ENCODE measurements at places on chromosomes 1 and 21.

- no peak for DNase-seq
Measured at GRCh38 chr1:47511825-47512224, 74.0 kb downstream of the FOXD2 start.

GRCh38 chr1:22333516-22334121, 118.0 kb upstream of the ZBTB40 start:
- DNase-seq, result no peak

GRCh38 chr1:186577216-186577615, 103.0 kb downstream of the PTGS2 start:
- no peak for DNase-seq

DNA sequence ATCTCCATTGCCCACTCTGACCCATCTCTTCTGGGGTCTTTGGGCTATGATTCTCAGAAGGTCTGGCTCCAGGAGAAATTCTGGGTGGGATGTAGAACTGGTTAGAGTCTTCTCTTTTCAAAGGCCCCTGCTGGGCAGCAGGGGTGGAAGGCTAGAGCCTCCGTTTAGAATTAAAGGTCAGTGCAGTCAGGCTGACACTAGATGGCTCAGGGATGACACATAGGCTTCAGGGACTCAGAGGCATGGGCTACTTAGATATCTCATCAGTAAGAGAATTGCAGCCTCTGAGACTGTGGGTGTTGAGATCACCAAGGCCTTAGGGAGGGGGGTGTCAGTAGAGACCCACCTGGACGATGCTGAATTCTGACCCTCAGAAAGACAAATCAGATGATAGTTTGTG, 12.6 kb upstream of the PPM1J start:
- no peak for DNase-seq

DNA sequence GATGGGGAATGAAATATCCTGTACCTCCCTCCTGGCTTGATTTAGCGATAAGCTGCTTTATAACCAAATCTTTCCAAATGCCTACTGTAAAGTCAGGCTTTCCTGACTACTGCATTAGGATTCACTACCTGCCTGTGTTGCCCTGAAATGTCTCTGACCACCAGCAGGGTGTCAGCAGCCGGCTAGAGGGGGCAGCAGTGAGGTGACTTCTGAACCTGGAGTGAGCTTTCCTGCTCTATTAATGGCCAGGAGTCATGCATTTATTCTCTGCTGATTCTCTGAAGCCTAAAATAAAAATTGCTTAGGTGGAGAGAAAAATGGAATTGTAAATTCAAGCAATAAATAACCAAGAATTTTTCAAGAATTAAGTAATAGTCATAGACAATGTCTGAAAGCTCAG, 2.5 kb downstream of the BACE2 start:
- no peak for DNase-seq

DNA sequence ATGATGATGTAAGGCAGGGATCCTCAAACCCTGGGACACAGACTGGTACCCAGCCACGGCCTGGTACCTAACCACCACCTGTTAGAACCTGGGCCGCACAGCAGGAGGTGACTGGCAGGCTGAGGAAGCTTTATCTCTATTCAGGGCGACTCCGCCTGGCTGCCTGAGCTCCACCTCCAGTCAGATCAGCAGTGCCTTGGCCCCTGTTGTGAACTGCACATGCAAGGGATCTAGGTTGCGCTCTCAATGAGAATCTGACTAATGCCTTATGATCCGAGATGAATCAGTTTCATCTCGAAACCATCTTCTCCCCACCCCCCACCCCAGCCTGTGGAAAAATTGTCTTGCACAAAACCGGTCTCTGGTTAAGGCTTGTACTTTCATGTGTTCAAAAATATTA, 4.2 kb downstream of the RNPC3 start:
- no peak for DNase-seq

DNA sequence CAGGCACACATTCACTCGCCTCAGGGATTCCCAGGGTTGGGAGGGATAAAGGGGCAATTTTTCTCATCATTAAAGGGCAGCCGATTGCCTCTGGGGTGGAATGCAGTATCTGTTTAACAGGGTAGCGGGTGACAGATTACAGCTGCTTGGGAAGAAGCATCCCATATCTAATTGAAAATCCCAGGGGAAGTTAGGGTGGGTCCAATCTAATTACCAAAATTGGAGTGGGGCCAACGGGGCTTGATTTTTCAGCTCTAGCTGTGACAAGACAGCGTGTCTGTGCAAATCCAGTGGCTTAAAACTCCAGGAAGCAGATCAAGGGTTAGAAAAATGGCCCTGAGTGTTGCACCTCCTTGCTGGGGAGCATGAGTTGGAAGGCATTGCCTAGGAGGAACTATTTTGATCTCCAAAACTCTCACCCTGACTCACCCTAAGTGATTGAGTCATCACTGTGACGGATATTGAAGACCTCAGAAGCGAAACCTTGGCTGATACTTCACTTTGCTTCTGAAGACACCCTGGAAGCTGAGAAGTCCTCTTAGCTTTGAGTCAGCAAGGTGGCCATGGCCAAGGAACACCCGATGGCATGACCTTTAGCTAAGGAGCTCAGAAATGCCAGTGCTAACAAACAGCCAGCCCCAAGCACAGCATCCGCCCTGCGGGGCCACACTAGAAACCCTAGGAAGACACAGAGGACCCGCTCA, 46.0 kb downstream of the GRHL3 start:
- peak; percentile 30 for DNase-seq

- DNase-seq, result no peak
Measured at GRCh38 chr1:61341426-61341825, 259.1 kb downstream of the NFIA start.

DNA sequence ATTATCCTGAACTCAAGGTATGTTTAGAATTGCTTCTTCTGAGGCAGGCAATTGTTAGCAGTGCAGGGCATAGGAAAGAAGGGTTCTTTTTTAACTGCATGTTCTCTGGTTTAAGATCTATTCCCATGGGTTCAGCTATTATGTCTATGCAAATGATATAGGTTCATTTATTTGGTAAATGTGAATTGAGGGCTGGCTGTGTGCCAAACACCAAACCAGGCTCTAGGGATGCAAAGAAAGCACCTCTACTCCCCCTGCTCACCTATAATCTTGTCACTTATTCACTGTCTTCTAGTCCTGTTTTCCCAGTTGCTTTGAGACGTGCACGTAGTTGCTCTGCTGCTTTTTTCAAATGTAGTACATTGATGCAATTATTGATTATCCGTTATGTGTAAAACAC, 691 bp upstream of the KIFAP3 start:
- DNase-seq, result no peak

DNA sequence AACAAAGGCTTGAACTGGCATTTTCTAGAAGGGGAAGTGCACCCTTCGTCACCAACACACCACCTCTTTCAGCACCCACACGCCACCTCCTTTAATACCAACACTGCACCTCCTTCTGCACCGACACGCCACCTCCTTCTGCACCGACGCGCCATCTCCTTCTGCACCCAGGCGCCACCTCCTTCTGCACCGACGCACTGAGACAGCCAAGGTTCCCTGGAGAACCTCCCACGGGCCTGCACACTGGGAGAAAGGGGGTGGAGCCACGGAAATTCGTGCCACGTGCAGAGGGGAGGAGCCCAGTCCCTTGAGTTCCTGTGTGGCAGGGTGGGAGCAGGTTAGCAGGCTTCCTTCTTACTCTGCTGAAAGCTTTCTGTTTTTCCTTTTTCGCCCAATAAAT, 327.9 kb upstream of the C1orf174 start:
- DNase-seq, result no peak

- DNase-seq, result no peak
Measured at GRCh38 chr1:240319998-240320397, 228.3 kb downstream of the FMN2 start.

DNA sequence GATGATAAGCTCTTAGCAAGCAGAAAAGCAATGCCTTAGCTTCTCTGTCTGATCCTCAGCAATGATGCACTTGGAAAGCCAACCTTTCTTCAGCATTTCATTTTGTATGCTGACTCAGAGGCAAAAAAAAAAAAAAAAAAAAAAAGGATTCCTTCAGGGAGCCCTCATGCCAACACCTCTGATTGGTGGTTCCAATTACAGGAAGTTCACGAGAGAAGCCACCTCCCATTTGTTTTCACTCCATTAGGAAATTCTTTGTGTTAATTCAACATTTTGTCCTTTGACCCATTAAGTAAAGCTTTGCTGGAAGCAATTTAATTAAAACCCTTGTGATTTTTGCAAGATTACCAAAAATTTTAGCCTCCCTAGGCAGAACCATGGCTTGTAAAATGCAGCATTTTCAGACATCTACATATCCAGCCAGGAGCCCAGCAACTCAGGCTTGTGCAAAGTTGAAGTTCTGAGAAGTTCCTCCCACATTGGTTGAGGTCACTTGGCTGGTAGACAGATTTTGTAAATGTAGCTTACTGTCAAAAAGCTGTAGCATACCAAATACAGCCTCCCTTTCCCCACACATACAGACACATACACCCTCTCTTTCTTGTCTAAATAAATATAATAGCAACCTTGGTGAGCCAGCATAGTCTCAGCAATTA, 27.1 kb upstream of the VTCN1 start:
- DNase-seq, result no peak

DNA sequence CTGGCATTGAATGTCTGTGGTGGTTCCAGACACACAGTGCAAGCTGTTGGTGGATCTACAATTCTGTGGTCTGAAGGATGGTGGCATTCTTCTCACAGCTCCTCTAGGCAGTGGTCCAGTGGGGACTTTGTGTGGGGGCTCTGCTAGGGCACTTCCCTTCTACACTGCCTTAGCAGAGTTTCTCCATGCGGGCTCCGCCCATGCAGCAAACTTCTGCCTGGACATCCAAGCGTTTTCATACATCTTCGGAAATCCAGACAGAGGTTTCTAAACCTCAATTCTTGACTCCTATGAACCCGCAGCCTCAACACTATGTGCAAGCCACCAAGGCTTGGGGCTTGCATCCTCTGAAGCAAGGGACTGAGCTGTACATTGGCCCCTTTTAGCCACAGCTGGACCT, 43.0 kb downstream of the RGS18 start:
- no peak for DNase-seq

DNA sequence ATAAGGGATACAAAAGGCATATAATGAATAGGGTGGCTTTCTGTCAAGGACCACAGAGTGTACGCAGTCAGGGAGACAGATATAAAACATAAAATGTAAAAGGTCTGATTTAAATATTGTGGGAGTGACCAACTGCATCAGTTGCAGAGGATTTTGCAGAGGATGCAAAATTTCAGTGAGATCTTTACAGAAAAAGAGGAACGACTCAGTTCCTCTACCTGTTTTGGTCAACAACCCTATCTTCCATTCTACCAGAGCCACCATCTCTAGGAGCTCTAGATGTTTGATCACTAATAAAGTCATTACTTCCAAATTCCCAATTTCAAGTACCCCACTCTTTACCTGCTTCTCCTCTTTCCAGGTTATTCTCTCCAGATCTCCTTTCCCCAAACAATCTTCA, 16.5 kb downstream of the SOD1 start:
- DNase-seq, result no peak

- DNase-seq, result no peak
Measured at GRCh38 chr1:8161546-8162105, 135.5 kb upstream of the ERRFI1 start.

DNA sequence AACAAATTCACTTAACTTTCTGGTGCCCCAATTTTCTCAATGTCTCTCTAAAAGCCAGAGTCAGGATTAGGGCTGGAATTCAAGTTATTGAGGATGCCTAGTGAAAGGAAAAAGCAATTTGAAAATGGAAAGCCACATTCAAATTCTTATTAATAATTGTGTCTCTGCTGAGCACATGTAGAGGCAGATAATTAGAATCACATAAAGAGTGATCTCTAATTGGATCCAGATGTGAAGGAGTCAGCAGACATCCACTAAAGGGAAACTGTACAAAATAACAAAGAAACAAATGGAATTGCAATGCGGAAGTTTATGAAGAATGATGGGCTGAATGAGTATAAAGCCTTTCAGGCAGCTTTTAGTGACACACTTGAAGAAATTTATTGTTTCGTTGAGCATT, 482.6 kb downstream of the TTLL7 start:
- no peak for DNase-seq

DNA sequence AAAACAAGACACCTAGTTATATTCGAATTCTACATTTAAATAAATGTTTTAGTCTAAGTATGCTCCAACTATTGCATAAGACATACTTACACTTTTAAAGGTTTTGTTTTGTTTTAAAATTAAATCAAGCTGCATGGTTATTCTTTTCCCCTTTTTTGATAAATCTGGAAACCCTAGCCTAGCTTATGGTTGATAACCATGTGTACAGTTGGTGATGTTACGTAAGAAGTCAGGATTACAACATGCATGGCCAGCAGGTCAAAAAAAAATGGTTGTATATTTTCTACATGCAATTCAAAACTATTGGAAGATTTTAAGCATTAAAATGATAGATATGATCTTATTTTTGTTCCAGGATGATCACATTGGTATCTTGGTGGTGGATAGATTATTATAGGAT, 1600.6 kb downstream of the PLA2G4A start:
- no peak for DNase-seq

DNA sequence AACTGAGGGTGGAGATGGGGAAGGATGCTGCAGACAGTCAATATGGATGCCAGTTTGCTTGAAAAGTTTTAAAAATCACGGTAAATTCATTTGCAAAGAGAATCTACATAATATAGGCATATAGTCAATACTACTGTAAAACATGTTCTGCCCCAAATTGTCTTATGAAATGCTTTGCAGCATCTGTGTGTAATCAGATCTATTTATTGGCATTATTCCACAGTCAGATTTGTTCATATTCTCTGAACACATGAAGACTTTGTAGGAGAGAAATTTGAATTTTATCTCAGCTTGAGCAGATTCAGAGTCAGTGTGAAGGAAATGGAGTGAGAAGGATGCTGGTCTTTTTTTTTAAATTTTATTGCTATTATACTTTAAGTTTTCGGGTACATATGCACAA, 88.5 kb downstream of the PLPPR4 start:
- no peak for DNase-seq

Measured in NCI-H1694 (cell line).